ENCODE measurements at places on chromosomes 16 and 17.

DNA sequence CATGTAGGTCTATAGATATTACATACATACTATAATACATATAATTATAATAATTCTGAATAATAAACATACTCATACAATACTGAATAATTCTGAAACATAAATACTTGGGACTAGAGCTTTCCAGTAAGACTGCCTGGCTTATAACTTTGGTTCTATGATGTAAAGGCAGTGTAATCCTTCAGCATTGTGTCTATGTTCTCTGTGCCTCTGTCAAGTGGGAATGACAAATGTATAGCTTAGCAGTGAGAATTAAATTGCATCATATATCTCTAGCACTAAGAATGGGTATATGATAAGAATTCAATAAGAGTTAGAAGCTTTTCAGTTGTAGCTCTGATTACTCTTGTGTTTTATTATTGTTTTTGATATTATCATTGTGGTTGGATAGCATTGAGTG, 1469.3 kb downstream of the CDH8 start:
- no peak for DNase-seq

GRCh38 chr17:58330538-58330996, 2.0 kb upstream of the TSPOAP1 start:
- peak; percentile 20 for DNase-seq

DNA sequence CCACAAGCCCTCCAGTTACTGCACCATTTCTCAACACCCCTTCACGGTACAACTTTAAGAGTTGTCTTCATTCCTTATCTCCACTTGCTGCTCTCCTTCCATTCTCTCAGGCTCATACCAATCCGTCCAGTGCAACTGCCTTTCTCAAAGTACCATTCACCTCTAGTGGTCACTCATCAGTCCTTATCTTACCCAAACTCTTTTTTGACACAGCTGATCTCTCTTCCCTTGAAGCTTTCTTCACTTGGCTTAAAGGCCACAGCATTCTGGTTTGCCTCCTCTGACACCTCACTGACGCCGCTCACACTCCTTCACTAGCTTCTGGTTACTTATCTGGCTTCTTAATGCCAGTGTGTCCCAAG, 24.9 kb downstream of the UBE2G1 start:
- DNase-seq = no peak

DNA sequence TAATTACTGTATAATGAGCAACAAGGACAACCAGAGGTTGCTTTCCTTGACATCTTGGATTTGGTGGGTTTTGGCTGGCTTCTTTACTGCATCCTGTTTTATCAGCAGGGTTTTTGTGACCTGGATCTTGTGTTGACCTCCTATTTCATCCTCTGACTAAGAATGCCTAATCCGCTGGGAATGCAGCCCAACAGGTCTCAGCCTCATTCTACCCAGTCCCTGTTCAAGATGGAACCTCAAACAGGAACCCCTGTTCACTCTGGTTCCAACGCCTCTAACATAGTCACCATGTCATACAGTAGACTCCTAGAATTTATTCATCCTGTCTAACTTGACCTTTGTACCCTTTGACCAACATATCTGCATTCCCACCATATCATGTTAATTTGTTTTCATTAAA, 183.8 kb upstream of the SOX9 start:
- DNase-seq = no peak

GRCh38 chr17:17175340-17175739, 30.8 kb downstream of the PLD6 start:
- no peak for DNase-seq

DNA sequence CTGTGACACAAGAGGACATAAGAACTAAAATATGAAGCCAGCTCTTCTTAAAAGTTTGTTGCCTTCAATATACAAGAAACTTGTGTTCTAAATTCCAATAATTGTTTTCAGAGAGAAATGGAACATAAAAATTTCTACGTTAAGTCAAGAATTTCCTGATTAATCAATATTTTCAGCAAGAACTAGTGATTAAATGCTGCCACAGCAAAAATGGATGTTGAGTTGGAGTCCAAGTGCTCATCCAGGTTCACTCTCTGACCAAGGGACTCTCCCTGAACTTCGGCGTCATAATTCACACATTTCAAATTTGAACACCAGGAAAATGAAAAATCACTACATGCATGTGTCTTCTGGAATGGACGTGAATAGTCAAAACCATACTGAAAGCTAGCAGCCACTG, 1263.6 kb upstream of the GOT2 start:
- DNase-seq = no peak

GRCh38 chr16:53503991-53504663, 1.1 kb upstream of the AKTIP start:
- no peak for DNase-seq

DNA sequence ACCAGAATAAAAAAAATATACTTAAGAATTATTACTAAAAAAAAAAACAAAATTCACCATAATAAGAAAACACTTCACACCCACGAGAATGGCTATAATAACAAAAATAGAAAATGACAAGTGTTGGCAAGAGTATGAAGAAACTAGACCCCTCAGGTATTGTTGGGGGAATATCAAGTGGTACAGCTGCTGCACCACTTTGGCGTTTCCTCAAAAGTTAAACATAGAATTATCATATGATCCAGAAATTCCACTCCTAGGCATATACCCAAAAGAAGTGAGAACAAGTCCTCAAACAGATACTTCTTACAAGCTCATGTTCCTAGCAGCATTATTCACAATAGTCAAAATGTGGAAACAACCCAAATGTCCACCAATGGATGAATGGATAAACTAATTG, 26.3 kb downstream of the AMFR start:
- DNase-seq = no peak

All from hematopoietic multipotent progenitor cell treated with erythropoietin and hydrocortisone succinate and interleukin-3 and kit ligand, for 17 days (in vitro differentiated cells).